ENCODE measurements at places on chromosomes 5 and 9.

DNA sequence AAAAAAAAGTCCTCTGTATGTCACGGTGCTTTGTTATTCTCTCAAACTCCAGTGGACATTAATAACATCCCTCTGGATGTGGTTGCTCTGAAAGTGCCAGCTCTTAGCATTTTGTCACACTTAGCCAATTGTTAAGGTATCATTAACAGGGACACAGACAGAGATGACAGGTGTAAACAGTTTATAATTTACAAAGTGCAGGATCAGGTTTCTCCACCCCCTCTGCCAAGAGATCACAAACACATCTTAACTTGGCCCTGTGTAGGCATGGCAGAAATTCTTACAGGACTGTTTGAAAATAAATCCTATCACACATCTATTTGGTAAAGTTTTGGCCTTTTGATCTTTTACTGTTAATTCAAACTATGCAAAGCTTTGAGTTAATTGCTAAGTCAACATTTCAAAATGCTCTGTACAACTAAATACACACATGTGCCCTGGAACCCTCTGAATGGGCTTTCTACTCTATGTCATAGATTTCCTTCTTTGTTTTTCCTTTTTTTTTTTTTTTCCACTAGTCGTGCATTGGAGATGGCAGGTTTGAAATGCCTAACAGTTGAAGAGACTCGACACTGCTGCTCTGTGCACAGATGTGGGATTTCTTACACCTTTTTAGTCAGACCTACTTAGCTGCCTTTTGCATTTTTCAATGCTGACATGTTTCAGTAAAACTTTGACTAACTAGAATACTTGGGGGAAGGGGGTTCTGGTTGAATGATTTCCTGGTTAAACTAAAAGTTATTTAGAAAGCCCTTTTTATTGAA lies 41.7 kb downstream of the SEMA6A start:
- DNase-seq = no peak
- no peak overlapping the region for H3K27ac ChIP-seq
- peaks cover 4% of the 10 kb centered on the region for H3K4me1 ChIP-seq

DNA sequence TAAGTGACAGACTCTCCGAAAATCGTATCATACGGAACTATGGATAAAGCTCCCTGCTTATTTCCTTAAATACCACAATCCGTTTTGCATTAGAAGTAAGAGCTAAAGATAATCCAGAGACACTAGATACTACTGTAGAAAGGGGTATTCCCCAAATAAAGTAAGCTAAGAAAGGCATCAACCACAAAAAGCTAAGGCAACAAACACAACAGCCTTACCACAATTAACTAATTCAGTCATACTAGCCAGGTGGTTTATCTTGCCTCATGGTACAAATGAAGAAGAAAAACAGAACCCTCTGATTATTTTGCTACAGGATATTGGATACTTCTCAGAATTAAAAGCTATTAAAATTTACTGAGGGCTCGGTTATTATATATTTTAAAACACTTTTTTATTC lies 14.1 kb downstream of the ERP44 start:
- no peak for DNase-seq
- no peaks in the 10 kb centered on the region for H3K36me3 ChIP-seq
- no peaks in the 10 kb centered on the region for H3K4me1 ChIP-seq
- no peak overlapping the region for H3K27ac ChIP-seq
- no peaks in the 10 kb centered on the region for H3K27me3 ChIP-seq

DNA sequence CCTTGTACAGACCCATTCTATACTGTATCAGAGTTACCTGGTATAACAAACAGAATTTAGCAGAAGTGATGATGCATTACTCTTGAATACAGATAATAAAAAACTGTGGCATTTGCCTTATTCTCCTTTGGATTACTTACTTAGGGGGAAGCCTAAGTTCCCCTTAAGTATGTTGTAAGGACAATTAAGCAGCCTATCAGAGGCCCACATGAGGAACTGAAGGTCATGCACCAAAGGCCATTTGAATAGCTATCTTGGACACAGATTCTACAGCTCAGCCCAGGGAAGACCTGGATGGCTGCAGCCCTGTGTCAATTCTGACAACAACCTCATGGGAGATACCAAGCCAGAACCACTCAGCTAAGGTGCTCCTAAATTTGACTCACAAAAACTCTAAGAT lies 125.2 kb downstream of the RAPGEF6 start:
- H3K27ac ChIP-seq = no peak overlapping the region
- no peaks in the 10 kb centered on the region for H3K27me3 ChIP-seq
- no peak overlapping the region for H3K4me3 ChIP-seq
- no peaks in the 10 kb centered on the region for H3K4me1 ChIP-seq

- H3K36me3 ChIP-seq = no peaks in the 10 kb centered on the region
- no peaks in the 10 kb centered on the region for H3K4me1 ChIP-seq
- no peaks in the 10 kb centered on the region for H3K27me3 ChIP-seq
- H3K27ac ChIP-seq = no peak within 1 kb of the TSS
These were observed at the start of gene LRRC70 for GRCh38 chr5:62578540-62578939. Gene LRRC70 (plus strand): TSS chr5:62578819. CDS start chr5:62579439, 620 bp downstream.

Measured in ovary (tissue), 10 donors.